Smooth muscle cell of the coronary artery (primary cell): ENCODE measurements at places on chromosomes 4 and X. TPM values are rescaled to one million over a fixed set of nuclear protein-coding genes. Genes with fewer than 3 reads are reported as not detected.

SYN1 gene
- total RNA-seq, result 0.08 and 0.59 TPM in 2 replicates

SLC6A14 gene
- not detected in 2 replicates for total RNA-seq

COX7B2 gene
- not detected in 2 replicates for total RNA-seq

KLB gene
- total RNA-seq, result not detected in 2 replicates

FAM3A gene
- 32.1 and 41.5 TPM in 2 replicates for total RNA-seq

MAGEA11 gene
- total RNA-seq, result not detected in 2 replicates

SYP gene
- 0.08 and 0.12 TPM in 2 replicates for total RNA-seq

PRKX gene
- total RNA-seq, result 7.5 and 9.9 TPM in 2 replicates

RPS6KA6 gene
- total RNA-seq, result 0.82 and 1.2 TPM in 2 replicates

HMGB2 gene
- total RNA-seq, result 35.6 and 48.3 TPM in 2 replicates
